Stimulated activated CD4-positive, alpha-beta T cell treated with anti-CD3 and anti-CD28 coated beads, Interleukin-4, amount 100 ng/mL, for 48 hours (primary cell): ENCODE measurements at places on chromosomes 11 and 22.

- no peak for DNase-seq
Observed at GRCh38 chr22:47033648-47034000, 271.2 kb downstream of the TBC1D22A start.

DNA sequence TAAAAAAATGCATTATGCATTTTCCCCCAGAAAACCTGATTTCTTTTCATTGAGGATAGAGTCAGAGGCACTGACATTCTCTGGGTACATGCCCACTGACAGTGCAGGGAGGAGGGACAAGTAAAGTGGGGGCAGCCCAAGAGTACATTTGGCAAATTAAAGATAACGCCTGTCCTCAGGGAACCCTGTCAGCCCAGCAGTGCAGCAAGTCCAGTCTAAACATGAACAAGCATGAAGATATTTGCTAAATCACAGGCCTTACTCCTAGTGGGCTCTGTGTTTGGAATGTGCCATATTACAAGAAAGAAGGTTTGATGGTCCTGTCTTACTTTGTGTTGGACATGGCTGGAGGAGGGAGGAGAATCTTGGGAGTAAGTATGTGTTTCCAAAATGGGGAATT lies 37.9 kb downstream of the AMOTL1 start:
- no peak for DNase-seq

DNA sequence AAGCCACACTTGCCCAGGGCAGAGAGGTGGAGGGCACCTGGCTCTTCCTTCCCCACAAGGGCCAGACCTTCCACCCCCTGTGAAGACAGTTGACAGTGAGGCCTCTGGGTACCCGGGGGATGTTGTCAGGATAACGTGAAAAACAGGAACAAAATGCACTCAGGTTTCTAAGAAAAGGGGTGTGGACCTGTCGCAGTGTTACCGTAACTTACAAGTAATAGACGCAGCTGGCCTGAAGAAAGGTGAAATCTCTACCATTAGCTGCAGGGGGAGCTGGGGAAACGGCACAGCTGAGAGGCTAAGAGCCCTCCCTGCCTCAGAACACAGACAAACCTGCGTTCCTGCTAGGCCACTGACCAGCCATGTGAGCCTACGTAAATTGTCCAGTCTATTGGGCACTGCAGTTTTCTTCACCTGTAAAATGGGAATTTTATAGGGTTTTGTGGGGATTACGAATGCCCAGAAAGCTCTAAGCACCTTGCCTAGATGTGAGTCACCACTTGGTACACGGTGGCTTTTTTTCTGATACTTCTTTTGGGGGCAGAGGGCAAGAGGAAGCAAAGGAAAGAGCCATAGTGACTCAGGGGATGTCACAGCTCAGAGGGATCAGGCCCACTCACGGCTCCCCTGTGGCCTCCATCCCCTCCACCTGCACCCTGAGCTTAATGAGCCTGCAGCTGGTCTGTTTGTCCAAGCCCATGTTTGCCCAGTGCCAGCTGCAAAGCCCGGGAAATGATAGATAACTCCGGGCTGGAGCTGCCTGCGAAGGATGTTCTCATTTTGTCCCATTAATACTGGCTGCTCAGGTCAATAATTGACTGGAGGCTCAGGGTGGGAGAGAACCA lies 18.4 kb upstream of the CABP7 start:
- DNase-seq, result no peak

DNA sequence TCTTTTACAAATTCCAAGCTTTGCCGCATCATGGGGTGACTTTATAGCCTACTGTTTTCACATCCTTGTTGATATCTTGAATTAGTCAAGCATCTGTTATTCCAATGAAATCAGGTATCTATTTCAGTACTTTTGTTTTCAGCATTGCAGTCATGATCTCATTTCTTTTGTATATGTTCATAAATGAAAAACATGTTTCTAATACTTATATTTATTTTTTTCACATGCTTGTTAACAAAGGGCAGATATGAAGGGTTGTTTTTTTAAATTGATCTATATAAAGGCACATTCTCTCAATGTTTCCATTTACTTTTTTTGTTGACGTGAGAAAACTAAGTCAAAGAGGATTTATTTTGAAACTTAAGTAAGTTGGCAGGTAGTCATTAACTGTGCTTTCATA lies 964.8 kb downstream of the JRKL start:
- DNase-seq, result no peak

DNA sequence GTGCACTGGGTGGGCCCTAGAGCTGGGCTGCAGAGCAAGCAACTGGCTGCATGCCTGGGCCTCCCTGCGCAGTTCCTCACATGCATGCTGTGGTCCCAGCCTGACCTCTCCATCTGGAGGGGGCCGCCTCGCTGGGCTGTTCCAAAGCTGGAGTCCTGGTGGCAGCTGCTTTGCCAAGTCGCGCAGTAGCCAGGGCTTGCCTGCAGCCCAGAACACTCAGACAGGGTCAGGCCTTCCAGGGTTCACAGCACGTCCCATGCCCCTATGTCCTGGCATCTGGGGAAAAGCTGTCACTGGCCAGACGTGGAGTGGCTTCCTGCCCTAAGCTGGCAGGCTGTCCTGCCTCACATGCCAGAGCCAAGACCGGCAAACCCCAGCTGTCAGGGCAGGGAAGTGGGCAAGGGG lies 16.5 kb upstream of the CDC42EP2 start:
- DNase-seq, result no peak
